ENCODE measurements at places on chromosomes 3 and 15. TPM values are rescaled to one million over a fixed set of nuclear protein-coding genes. Genes with fewer than 3 reads are reported as not detected.

B3GNT5 gene
- total RNA-seq, result 4.5 TPM

ZBTB47 gene
- total RNA-seq, result 2.1 TPM

CCRL2 gene
- 3.8 TPM for total RNA-seq

- DNase-seq, result no peak
Measured at GRCh38 chr3:129686941-129687340, 80.5 kb upstream of the PLXND1 start.

DNA sequence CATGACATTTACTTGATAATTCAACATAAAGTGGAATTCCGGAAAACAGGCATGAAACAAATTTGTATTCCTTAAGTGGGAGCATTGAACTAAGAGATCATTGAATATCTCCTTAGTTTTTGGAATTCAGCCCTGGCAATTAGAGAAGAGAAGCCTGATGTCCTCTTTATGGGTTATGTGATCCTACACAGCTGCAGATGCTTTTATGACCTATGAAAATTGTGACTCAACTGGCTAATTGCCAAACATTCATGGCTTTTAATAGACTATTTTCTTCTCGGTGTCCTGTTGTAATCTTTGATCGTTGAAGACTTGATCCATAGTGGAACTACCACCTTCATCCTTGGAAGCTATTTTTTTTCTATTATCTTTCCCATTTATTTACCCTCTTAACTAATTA, 46.1 kb downstream of the AGBL1 start:
- no peak for DNase-seq

DNA sequence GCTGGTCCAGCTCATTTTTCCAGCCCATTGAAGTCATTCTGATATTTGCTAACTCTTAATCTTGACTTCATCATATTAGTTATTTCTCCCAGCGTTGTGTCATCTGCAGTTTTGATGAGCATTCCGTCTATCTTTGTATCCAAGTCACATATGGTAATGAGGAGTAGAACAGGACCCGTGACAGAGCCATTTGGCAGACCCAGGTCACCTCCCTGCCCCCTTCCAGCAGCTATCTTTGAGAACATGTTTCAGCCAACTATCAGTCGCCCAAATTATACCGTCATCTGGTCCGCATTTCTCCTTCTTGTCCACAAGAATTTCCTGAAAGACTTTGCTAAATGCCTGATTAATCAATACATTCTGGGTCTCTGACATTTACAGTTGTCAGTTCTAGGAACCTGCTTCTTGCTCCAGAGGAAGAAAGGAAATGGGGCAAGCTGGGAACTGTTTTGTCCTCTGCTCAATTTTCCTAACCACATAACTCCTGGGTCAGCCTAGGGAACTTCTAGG, 347.1 kb upstream of the NR2E3 start:
- DNase-seq, result no peak

GRCh38 chr3:195153653-195154052, 117.3 kb downstream of the XXYLT1 start:
- no peak for DNase-seq

DNA sequence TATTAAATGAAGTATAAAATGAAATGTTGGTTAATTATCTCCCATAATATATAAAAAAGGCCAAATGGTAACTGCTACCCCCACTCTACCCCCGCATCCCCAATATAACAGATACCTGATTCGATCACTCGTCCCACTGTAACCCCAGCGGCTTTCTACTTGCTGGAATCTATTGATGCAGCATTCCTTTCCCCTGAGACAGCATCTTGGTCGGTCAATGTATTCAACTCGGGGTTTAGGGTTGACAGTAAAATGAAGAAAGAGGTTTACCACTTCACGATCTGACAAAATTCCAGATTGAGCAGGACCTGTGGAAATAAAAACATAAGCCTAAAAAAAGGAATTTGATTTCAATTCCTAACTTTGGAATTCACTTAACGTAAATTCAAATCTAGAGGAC, 18.6 kb upstream of the C15orf40 start:
- DNase-seq, result no peak

DNA sequence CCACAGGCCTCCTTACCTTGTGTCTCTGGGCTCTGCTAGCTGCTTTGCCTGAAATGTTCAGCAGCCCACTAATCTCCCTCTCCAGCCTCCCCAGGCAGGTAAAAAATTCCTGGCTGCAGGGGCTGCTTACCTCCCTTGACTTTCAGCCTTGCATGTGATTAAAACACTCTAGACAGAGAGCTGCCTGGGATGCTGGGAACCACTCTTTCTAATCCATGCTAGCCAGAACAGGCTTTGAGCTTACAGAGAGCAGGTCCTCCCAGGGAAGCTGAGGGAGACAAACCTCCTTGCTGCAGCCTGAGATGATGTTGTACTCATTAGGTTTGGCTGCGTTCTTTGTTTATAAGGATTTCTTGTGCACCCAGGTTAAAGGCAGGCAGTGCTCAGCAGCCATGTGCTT, 33.7 kb upstream of the LIPC start:
- no peak for DNase-seq

Measured in natural killer cell (primary cell).